Mammary epithelial cell (primary cell): ENCODE measurements at places on chromosomes 12 and 14.
A peak's percentile ranks its signal among the peaks of the same experiment; 100 is the strongest.

DNA sequence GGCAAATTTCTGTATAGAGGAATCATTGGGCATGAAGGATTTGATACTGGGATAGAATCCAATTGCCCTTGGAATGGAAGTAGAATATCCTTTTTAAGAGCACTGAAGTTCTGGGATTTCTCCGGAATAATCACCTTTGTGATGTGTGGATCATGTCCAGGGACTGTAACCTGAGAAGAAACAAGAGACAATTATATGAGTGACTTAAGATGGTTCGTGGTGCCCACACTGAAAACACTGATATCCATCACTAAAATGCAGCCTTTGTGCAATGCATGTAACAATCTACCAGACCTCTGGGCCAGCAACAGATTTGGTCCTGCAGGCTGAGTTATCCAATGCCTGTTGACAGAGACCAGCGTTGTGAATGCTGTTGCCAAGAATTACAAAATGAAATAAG, 48.5 kb downstream of the MDM2 start:
- DNase-seq, result no peak

- DNase-seq, result no peak
Measured at GRCh38 chr12:104462931-104463339, 6.2 kb downstream of the CHST11 start.

GRCh38 chr12:89258240-89258969, 93.9 kb downstream of the DUSP6 start:
- DNase-seq, result no peak

DNA sequence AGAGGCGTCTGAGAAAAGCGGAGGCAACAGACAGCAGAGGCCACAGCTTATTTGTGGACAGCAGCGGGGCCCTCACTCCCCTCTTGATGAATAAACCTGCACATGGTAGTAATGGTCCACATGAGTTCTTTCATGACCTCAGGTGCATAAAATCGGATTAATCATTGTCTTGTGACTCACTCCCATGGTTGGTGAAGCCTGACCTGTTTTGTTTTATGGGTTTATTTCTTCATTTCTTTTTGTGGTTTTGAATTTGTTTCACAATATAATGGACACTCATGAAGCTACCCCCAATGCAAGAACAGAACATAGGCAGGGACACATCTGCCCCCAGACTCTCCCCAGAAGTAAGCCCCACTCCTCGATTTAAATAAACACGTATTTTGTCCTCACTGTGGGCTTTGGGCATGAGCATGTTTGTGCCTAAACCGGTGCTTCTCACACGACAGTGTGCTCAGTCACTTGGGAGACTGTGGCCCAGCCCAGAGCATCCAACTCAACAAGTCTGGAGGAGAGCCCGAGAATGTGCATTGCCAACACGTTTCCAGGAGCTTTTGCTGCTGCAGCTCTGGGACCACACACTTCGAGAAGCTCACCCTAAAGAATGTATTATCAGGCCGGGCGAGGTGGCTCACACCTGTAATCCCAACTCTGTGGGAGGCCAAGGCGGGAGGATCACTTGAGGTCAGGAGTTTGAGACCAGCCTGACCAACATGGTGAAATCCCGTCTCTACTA, 116.1 kb downstream of the SCARB1 start:
- peak; percentile 98 for DNase-seq

DNA sequence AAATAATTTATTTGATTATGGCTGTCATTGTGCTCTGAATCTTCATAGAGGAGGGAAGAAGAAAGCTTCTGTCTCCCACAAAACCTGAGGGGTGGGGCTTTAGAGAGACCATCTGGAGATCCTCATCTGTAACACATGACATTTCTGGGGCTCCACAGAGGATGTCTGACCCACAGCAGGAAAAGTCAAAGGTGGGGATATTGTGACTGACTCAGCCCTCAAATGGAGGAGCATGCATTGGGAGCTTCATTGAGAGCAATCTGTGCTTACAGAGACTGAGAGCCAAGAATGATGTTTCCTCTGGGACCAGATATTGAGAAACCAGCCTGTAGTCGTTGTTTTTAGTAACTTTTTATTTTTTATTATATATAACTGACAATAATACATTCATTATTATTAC, 158.7 kb downstream of the SYT1 start:
- DNase-seq, result no peak
